CD4-positive, CD25-positive, alpha-beta regulatory T cell (primary cell): ENCODE measurements at places on chromosomes 2 and 18. TPM values are rescaled to one million over a fixed set of nuclear protein-coding genes. Genes with fewer than 3 reads are reported as not detected.

GRCh38 chr2:188993247-188993646 is 19.1 kb downstream of the COL3A1 start:
- no peaks in the 10 kb centered on the region for H3K27me3 ChIP-seq
- DNase-seq = no peak
- no peak overlapping the region for H3K27ac ChIP-seq
- H3K36me3 ChIP-seq = no peaks in the 10 kb centered on the region
- no peak overlapping the region for H3K4me3 ChIP-seq
- H3K4me1 ChIP-seq = no peaks in the 10 kb centered on the region

- H3K36me3 ChIP-seq = no peaks in the 10 kb centered on the region
- no peak overlapping the region for H3K27ac ChIP-seq
- no peaks in the 10 kb centered on the region for H3K4me1 ChIP-seq
- no peak for DNase-seq
Observed at GRCh38 chr2:101976891-101977290, 14.9 kb upstream of the IL1R2 start.

- H3K4me1 ChIP-seq = no peaks in the 10 kb centered on the region
- no peak overlapping the region for H3K4me3 ChIP-seq
- H3K27ac ChIP-seq = no peak overlapping the region
- no peaks in the 10 kb centered on the region for H3K27me3 ChIP-seq
- DNase-seq = no peak
- no peaks in the 10 kb centered on the region for H3K36me3 ChIP-seq
Observed at GRCh38 chr2:170548304-170548703, 166.8 kb upstream of the SP5 start.

- no peaks in the 10 kb centered on the region for H3K27me3 ChIP-seq
- no peak for DNase-seq
- no peaks in the 10 kb centered on the region for H3K36me3 ChIP-seq
- no peaks in the 10 kb centered on the region for H3K4me1 ChIP-seq
- no peak overlapping the region for H3K4me3 ChIP-seq
- H3K27ac ChIP-seq = no peak overlapping the region
Observed at GRCh38 chr2:109045505-109045904, 56.5 kb upstream of the EDAR start.

- no peak overlapping the region for H3K27ac ChIP-seq
- no peaks in the 10 kb centered on the region for H3K36me3 ChIP-seq
- no peak overlapping the region for H3K4me3 ChIP-seq
- DNase-seq = no peak
- H3K4me1 ChIP-seq = no peaks in the 10 kb centered on the region
Observed at GRCh38 chr2:205725059-205725458, 42.8 kb downstream of the NRP2 start.

DNA sequence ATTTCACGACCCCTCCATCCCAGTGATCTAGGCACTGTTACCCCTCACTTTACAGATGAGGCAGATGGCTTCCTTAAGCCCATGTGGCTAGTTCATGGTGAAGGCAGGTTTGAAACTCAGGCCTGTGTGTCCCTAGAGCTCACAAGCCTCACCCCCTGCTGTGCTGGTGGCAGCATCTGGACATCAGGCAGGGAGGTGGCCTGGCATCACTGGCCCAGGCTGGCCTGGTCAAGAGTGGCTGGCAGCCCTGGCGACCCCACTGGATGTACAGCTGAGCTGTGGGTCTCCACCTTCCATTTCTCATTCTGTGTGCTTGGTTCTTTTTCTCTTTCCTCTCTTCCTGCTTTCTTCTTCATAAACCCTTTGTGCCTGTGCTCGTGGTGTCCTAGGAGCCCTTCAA is 56.3 kb downstream of the BOLA3 start:
- H3K4me3 ChIP-seq = no peak overlapping the region
- H3K27ac ChIP-seq = no peak overlapping the region

- no peaks in the 10 kb centered on the region for H3K27me3 ChIP-seq
- H3K27ac ChIP-seq = no peak overlapping the region
- no peaks in the 10 kb centered on the region for H3K4me1 ChIP-seq
- no peak for DNase-seq
- H3K4me3 ChIP-seq = no peak overlapping the region
- H3K36me3 ChIP-seq = no peaks in the 10 kb centered on the region
Observed at GRCh38 chr18:54740136-54740846, 88.0 kb upstream of the RAB27B start.

DNAJC27 gene
- total RNA-seq = 14.6 TPM

ZFP36L2 gene
- total RNA-seq = 874 TPM

CDK15 gene
- total RNA-seq = not detected
